CD4-positive, alpha-beta memory T cell (primary cell): ENCODE measurements at places on chromosomes 11 and 22.
A peak's percentile ranks its signal among the peaks of the same experiment; 100 is the strongest.

GRCh38 chr22:42001706-42002105 lies 3.1 kb downstream of the WBP2NL start:
- H3K27ac ChIP-seq: no peak overlapping the region
- no peak for DNase-seq
- H3K36me3 ChIP-seq: no peaks in the 10 kb centered on the region
- H3K27me3 ChIP-seq: no peaks in the 10 kb centered on the region
- no peak overlapping the region for H3K4me3 ChIP-seq

DNA sequence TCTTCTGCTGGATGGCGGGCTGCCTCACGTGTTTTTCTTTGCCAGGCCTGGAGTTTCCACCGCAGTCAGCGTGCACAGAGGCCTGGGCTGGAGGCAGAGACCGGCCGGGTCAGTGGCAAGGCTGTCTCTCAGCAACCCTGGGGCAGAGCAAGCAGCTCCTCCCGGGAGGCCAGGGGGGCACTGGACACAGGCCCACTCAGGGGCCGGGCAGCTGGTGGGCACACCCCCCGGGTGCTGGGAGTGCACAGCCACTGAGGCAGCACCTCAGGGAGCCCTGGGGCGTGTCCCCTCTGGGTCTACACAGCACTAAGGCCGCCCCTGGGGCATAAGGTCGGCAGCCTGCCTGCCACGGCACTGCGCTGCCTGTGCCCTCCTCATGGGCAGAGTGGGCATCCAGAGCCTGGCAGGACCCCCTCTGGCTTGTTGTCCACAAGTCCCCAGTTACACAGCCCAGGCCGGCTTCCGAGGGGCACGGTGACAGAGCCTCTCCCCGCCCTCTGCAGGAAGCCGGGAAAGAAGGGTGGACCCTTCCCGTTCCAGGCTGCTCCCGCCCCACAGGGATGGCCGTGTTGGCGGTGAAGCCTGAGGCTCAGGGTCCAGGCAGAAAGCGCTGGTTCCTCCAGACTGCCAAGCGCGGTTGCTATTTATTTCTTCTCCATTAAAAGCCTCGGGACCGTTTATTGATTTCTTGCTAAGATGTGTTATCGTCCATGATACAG lies 18.5 kb upstream of the TH start:
- H3K27ac ChIP-seq: no peak overlapping the region
- DNase-seq: no peak
- H3K36me3 ChIP-seq: no peaks in the 10 kb centered on the region
- H3K4me1 ChIP-seq: no peaks in the 10 kb centered on the region

DNA sequence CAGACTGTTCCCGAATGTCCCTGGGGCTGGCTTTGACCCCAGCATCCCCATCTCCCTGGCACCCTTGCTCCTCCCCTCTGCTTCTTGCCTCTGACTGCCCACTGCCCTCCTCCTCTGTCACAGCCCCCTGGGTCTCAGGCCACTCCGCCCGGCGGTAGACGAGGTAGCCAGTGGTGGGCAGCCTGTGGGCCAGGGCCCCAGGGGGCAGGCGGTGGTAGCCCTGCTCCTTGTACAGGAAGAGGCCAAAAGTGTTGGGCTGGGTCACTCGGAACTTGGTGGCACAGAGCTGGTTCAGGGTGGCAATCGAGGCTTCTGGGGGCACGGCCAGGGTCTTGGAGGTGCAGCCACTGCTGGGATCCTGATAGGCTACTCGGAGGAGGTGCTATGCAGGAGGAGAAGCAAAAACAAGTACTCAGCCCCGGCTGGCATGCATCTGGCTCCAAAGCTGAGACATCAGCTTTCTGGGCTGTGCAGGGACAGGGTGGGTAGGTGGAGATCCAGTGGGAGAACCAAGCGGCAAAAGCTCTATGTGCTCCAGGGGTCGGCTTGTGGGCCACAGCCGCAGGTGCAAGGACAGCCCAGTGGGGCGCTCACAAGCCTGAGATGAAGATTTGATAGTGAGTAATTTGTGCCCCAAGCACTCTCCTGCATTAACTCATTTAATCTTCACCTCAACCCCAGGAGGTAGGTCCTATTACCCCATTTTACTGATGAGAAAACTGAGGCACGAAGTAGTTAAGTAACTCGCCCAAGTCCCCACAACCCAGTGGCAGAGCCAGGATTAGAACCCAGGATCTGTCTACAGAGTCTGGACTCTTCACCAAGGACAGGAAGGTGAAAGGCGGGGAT lies 3.6 kb downstream of the RIN1 start:
- no peak for DNase-seq
- no peak overlapping the region for H3K27ac ChIP-seq
- H3K4me1 ChIP-seq: peaks cover 31% of the 10 kb centered on the region
- H3K27me3 ChIP-seq: no peaks in the 10 kb centered on the region
- no peak overlapping the region for H3K4me3 ChIP-seq
- peaks cover 5% of the 10 kb centered on the region for H3K36me3 ChIP-seq

- H3K27me3 ChIP-seq: no peaks in the 10 kb centered on the region
- no peak overlapping the region for H3K4me3 ChIP-seq
- no peak for DNase-seq
- H3K36me3 ChIP-seq: peaks cover 21% of the 10 kb centered on the region
Observed at GRCh38 chr22:17095538-17095937, 10.7 kb downstream of the IL17RA start.

DNA sequence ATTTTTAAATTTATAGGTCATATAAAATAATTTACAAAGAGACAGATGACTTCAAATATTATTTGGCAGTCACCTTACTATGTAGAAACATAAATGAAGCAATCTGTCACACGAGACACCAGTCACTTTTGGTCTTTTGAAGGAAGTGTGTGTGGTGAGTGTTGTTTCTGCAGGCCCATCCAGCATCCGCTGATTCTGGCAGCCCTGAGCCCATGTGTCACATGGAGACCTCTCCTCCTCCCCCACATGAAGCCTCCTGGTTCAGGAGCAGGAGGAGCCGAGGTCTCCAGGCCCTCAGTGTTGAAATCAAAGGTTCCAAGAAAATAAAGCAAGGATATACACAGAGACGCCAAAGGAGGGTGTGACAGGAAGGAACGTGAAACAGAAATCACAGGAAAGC lies 60.1 kb downstream of the ARFGAP3 start:
- H3K27ac ChIP-seq: no peak overlapping the region
- no peaks in the 10 kb centered on the region for H3K27me3 ChIP-seq
- DNase-seq: no peak
- no peaks in the 10 kb centered on the region for H3K4me1 ChIP-seq

DNA sequence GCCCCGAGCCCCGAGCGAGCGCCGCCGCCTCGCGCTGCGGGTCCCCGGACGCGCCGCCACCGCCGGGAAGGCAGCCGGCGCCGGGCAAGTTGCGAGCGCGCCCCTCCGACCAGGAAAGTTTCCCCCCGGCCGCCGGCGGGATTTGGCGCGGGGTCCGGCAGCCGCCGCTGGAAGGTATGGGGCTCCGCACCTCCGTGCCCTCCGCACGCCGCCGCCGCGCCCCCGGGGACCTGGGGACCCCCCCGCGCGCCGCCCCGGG lies 281 bp downstream of the TSPAN18 start:
- peak overlapping the region; percentile 74 for H3K4me3 ChIP-seq
- peaks cover 52% of the 10 kb centered on the region for H3K4me1 ChIP-seq
- peak overlapping the region; percentile 66 for H3K27ac ChIP-seq
- no peak for DNase-seq
- H3K27me3 ChIP-seq: no peaks in the 10 kb centered on the region

DNA sequence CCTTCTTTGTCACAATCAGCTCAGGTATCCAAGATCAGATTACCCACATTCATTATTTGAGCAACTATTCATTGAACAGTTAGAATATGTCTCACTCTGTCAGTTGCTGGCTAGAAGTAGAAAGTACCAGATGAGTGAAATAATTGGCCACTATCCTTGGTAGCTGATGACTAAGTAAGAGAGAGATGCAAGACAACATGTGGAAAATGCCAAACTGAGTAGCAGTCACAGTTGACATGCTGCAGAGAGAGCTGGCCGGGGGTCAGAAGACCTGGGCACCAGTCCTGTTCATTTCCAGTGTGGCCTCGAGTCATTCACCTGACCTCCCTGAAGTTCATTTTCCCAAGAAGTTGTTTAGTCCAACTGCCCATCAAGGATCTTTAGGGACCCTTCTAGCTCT lies 22.5 kb upstream of the SMIM35 start:
- no peak overlapping the region for H3K27ac ChIP-seq
- no peaks in the 10 kb centered on the region for H3K4me1 ChIP-seq
- no peak overlapping the region for H3K4me3 ChIP-seq
- DNase-seq: no peak
- no peaks in the 10 kb centered on the region for H3K36me3 ChIP-seq

DNA sequence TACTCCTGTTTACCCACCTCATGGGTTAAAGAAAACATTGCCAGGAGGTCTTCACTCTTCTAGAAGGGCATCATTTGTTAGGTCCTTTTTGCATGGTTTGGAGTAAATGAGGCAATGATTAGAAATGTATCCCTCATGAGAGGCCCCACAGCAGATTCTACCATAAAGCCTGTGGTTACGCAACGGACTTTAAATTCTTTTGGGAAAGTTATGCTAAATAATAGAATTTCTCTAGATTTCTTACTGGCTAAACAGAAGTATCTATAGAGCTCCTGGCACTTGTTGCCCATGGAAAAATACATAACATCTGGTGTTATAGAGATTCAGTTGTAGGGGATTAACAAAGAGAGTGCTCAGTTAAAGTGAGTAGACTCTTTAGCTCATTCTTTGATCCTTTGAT lies 15.1 kb upstream of the ATXN10 start:
- no peaks in the 10 kb centered on the region for H3K36me3 ChIP-seq
- H3K27ac ChIP-seq: no peak overlapping the region
- no peaks in the 10 kb centered on the region for H3K4me1 ChIP-seq
- H3K4me3 ChIP-seq: no peak overlapping the region

GRCh38 chr11:41323446-41323845 lies 136.0 kb downstream of the LRRC4C start:
- H3K27ac ChIP-seq: no peak overlapping the region
- no peak overlapping the region for H3K4me3 ChIP-seq
- no peaks in the 10 kb centered on the region for H3K27me3 ChIP-seq
- H3K36me3 ChIP-seq: no peaks in the 10 kb centered on the region
- H3K4me1 ChIP-seq: no peaks in the 10 kb centered on the region
